ENCODE measurements at places on chromosomes 13 and 19. TPM values are rescaled to one million over a fixed set of nuclear protein-coding genes. Genes with fewer than 3 reads are reported as not detected.

The ZNF888 gene
- 4.8 TPM for total RNA-seq

The CADM4 gene
- 10.4 TPM for total RNA-seq

The ZNF71 gene
- total RNA-seq, result 5.7 TPM

The IZUMO4 gene
- total RNA-seq, result 2.2 TPM

The TMEM86B gene
- 1.2 TPM for total RNA-seq

The PCDH8 gene
- total RNA-seq, result 2.7 TPM

The FUT1 gene
- total RNA-seq, result 2.9 TPM

The CACNG6 gene
- 0.79 TPM for total RNA-seq

The ZNF486 gene
- 12.8 TPM for total RNA-seq

The ZNF681 gene
- 3.6 TPM for total RNA-seq

The TMPRSS9 gene
- total RNA-seq, result 0.20 TPM

GRCh38 chr13:98315466-98315865, 138.4 kb upstream of the RNF113B start:
- DNase-seq, result peak; percentile 35

DNA sequence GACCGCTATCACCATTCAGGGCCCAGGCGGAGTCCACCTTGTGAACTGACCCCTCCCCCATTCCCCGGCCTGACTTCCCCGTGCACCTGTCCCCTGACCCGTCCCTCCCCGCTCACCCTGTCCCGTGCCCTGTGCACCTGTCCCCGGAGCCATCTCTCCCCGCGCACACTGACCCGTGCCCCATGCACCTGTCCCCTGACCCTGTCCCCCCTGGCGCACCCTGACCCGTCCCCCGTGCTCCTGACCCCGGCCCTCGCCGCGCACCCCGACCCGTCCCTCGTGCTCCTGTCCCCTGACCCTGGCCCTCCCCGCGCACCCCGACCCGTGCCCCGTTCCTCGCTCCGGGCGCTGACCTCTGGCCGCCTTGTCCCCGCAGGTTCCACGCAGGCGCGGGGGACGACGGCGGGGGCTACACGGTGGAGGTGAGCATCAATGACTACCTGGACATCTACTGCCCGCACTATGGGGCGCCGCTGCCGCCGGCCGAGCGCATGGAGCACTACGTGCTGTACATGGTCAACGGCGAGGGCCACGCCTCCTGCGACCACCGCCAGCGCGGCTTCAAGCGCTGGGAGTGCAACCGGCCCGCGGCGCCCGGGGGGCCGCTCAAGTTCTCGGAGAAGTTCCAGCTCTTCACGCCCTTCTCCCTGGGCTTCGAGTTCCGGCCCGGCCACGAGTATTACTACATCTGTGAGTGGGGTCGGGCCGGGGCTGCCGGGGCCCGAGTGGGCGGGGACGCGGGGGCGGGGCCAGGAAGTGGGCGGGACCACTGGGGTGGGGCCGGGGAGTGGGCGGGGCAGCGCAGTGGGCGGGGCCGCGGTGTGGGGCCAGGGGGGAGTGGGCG, 9.7 kb downstream of the EFNA2 start:
- DNase-seq, result no peak

DNA sequence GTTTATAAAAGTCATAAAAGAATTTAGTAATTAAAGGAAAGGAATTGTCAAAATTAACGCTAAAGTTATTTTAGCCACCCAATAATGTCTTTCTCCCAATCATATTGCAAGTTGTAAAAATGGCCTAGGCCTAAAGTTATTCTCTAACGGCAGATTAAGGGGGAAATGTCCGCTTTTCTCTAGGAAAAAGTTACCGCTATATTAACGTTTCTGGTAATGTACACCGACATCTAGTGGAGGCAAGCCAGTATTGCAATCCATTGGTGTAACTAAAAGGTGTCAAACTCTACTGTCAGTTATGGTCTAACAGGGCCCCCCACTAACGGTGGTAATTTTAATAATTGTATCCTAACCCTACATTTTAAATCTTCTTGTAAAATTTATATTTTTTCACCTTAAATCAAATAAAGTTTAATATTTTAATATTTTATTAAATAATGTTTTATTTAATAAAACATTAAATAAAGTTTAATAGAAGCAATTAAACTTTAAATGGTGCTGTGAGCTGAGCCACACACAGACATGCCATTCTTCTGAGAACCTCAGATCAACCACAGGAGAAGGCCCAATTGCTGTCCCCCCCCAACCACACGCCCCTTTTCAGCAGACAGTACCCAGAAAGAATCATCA, 35.9 kb upstream of the ZSCAN5A start:
- DNase-seq, result no peak

GRCh38 chr19:35757231-35757748, 461 bp upstream of the HSPB6 start:
- DNase-seq, result peak; percentile 89

- DNase-seq, result no peak
Measured at GRCh38 chr19:1837625-1838105, 10.6 kb downstream of the REXO1 start.

- no peak for DNase-seq
Measured at GRCh38 chr19:47729799-47730520, 15.4 kb upstream of the NOP53 start.

- DNase-seq, result no peak
Measured at GRCh38 chr13:26721251-26722121, 39.1 kb downstream of the GPR12 start.

GRCh38 chr19:58228585-58229254, at the start of gene ZNF544:
ZNF544 (plus strand) TSS chr19:58228914; CDS start chr19:58244024, 15,110 bp downstream.
- DNase-seq, result peak; percentile 20

DNA sequence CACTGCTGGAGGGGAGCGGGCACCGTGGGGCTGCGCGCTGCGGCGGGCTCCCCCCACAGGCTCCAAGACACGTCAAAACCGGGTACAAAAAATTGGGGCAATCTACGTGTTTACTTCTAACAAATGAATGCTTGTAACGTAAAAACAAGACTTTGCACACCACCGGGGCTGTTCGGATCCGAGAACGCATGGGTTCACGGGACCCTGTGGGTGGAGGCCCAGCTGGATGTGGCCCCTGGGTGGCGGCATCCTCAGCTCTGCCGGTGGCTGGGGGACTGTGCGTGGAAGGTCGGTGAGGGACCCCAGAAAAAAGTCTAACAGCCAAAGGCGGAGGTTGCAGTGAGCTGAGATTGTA, 10.3 kb upstream of the SLC7A10 start:
- no peak for DNase-seq

GRCh38 chr13:70889163-70889562, 780.9 kb upstream of the KLHL1 start:
- DNase-seq, result no peak

GRCh38 chr19:52230685-52231084, 38.7 kb upstream of the ZNF766 start:
- no peak for DNase-seq

DNA sequence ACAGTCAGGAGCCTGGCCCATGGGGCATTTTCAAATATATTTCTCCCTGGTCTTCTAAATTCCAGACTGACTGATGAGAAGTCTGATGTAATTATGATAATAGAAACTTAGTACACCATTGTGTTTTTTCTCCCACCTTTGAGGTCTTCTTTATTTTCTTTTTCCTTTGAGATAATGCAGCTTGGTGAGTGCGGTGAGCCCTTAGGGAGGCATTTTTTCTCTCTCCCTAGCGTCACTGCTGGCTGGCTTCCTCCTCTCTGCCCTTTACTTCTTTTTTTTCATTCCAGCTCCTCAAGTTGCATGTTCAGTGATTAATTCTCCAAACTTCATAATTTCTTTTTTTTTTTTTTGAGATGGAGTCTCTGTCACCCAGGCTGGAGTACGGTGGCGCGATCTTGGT, 12.8 kb upstream of the CDC42EP5 start:
- no peak for DNase-seq

DNA sequence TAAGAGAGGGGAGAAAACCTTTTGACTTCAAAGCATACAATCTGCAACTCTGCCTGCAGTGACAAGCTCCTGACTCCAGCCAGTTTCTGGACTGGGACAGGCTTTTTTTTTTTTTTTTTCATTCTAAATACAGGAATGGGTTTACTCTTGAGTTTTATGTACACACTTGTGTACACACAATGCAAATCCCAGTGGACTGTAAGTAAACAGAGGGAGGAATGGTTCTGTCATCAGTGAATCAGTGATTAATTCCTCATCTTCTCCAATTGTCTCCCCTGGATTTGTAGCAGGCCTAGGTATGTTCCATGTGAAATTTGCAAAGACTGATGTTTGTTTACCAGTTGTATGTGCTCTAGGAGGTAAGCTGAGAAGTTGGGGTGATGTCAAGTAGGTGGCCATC, 184.8 kb downstream of the SHISA2 start:
- DNase-seq, result no peak

DNA sequence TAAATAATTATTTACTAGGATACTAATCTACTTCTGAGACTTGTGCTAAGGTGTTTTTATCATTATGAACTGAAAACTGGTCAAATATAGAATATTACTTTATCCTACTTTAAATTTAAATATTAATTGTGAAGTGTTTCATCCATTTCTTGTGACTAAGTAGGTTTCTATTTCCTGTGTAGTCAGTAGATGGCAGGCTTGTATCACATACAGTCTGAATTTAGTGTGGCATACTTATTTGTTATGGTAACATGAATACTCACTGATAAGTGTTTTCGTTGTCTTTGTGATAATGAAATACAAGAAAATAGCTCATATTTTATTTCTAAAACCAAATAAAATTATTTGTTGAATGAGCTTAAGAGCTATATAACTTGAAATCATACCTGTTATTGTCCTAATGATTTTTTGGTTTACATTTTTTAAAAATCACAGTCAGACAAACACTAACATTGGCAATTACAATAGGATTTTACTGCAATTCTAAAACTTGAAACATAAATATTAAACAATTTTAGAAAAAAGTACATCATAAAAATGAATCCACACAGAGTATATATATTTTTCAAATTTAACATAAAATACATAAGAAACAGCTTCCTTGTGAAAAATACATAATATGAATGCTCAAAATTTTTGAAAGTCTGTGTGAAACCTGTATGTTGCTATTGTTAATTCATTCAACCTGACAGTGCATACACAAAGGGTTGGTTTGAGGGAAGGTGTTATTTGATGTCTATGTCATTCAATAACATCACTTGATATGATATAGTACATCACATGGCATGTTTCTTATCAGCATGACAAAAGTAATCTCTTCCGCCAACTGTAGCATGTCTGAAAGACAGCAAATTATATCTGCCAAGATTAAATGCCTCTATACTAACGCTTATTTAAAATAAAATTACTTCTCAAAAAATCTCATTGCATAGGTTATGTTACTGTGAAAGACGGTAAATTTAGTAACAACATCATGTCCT, 904.8 kb upstream of the PCDH20 start:
- peak; percentile 16 for DNase-seq

DNA sequence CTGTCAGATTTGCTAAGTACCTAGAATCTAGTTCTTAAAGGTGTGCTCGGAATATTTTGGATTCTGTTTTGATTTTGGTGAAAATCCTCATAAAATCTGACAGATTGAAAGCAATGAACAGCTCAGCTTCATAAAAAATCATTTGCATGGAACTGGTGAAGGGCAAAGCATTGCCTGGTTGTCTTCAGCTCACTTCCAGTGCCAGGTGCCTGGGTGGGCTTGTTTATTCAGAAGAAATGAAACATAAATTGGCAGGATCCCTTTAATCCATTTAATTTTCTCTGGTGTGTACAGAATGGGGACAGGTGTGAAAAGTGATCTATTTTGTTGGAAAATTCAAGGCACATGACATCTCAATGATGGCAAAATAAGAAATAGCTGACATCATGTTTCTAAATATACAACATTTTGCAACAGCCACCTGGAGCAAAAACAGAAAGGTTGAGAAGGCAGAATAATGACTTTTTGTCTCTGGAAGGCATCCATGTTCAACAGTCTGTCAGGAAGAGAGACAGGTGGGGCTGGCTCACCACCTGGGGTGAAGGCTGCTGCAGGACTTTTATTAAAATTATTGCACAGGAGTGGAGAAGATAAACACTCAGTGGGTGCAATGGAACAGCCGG, 52.2 kb downstream of the RFC3 start:
- no peak for DNase-seq

DNA sequence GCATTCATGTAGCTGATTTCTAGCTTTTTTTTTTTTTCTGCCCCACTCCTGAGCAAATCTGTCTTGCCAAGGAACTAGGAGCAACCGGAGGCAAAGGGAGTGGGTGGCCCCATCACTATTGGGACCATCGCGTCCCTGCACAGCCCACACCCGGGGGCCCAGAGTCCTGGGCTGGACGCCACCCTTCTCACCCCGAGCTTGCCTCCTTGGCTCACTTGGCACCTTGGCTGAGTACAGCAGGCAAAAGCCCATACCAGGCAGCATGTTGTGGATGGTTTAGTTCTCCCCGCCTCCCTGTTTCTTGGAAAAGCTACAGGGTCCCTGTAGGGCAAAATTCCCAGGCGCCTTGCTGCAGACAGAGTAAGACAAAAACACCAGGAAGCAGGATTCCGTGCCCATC, 13.7 kb downstream of the SMIM24 start:
- no peak for DNase-seq

DNA sequence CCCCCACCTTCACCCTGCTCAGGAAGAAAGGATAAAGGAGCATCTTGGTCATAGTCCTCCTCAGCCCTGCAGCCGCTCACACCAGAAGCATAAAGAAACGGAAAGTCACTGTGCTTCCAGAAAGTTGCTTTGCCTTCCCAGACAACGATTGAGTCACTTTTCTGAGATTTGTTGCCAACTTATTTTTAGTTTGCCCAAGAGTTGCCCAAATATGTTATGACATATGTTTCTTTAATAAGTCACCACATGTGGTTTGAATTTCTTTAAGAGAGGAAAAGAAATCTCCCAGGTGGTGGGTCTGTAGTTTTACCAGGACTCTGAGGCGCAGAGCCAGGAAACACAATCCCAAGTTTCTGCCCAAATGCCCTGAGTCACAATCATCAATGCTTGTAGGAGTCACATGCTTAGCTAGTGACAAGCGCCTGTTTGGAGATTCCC, 63.4 kb upstream of the LRCH1 start:
- peak; percentile 33 for DNase-seq

DNA sequence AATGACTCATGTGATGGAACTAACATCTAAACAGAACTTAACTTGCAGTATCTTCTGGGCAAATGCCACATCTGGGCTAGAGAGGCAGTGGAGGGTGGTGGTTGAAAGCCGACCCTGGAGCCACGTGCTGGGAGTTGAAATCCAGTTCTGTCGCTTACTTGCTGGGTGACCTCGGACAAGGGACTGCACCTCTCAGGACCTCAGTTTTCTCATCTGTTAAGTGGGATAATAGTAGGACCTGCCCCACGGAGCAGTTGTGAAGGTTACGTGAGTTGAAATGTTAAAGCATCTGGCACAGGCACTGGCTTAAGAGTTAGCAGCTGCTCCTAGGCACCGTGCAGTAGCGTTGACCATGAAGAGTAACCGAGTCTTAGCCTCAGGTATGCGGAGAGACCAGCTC, 76.1 kb downstream of the SIPA1L3 start:
- DNase-seq, result no peak

DNA sequence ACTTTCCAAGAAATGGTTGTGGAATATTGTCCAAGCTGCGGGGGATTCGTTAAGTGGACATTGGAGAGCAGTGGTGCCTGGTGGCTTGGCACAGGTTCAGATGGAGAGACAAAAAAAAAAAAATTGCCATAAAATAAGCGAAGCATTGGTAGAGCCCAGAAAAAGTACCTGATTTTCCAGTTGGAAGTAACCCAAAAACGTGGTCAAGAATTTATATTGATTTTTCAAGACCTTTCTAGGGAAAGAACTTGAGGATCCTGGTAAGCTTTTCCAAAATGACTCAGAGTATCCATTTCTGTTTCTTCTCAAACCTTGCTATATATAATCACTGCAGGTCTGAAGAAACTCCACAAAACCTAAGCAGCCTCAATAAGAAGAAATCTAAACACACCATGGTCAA, 94.6 kb downstream of the ING1 start:
- DNase-seq, result no peak

GRCh38 chr19:35169221-35169995, 14.9 kb downstream of the FXYD5 start:
- DNase-seq, result no peak
